ENCODE measurements at places on chromosomes 1 and 21.

DNA sequence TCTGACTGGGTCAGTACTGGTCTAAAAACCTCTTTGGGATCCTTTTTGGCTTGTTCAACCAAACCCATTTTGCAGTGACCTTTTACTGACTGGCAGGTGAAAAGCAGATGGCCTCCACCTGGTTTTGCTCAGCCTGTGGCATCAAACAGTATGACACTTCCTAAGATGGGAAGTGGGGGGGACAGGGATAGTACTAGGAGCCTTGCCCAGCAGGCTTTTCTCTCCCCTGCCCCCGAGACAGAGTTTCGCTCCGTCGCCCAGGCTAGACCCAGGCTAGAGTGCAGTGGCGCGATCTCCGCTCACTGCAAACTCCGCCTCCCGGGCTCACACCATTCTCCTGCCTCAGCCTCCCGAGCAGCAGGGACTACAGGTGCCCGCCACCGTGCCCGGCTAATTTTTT lies 18.3 kb downstream of the INTS3 start:
- no peak for DNase-seq

DNA sequence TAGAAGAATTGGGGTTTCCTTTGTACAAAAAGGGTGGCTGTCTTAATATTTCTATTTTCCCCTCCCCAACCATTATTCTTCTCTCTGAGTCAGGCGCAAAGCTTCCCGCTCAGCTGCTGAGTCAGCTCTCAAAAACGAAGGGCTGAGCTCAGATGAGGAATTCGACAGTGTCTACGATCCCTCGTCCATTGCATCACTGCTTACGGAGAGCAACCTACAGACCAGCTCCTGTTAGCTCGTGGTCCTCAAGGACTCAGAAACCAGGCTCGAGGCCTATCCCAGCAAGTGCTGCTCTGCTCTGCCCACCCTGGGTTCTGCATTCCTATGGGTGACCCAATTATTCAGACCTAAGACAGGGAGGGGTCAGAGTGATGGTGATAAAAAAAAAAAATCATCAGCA lies 3.0 kb upstream of the TUFT1 start:
- peak; percentile 65 for DNase-seq

DNA sequence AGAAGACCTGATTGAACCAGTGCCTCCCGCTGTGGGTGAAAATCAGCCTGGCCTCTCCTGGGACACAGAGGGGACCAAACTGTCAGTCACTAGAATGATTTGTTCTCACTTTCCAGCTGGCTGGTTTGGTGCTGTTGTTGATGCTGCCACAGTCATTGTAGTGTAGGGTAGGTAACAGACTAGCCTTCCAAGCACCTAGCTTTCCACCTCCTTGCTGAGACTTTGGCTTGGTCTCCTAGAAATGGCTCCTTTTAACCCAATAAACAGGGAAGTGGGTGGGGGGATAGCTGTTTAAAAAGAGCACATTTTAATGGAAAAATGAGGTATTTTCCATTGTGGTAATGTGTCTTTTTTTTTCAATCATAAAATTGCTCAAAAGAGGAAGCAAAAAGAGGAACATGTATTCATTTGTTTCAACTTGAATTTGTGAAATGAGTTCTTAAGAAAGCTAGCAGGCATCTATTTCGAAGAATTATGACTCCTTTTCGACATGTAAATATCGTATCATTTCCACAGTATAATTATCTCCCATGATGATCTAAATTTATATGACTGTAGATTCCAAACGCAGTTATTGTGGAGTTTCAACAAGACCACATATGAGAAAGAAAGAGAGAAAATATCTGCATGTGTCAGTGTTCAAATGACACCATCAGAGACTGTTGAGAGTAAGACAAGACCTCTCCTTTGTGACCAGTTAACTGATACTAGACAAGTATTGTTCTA lies 190.1 kb downstream of the HLX start:
- no peak for DNase-seq

GRCh38 chr21:45011911-45012661 lies 62.3 kb upstream of the ADARB1 start:
- peak; percentile 83 for DNase-seq

GRCh38 chr21:44955141-44955797 lies 15.4 kb downstream of the SLX9 start:
- DNase-seq, result no peak

GRCh38 chr21:34035619-34036354 lies 37.6 kb upstream of the MRPS6 start:
- no peak for DNase-seq

- DNase-seq, result no peak
Measured at GRCh38 chr1:247322849-247323586, 8.6 kb downstream of the ZNF496 start.

GRCh38 chr1:33280091-33280661 lies 23.9 kb downstream of the ZNF362 start:
- no peak for DNase-seq

GRCh38 chr1:216178281-216178680 lies 245.0 kb downstream of the USH2A start:
- no peak for DNase-seq

GRCh38 chr1:240234485-240235210 lies 143.0 kb downstream of the FMN2 start:
- DNase-seq, result no peak

DNA sequence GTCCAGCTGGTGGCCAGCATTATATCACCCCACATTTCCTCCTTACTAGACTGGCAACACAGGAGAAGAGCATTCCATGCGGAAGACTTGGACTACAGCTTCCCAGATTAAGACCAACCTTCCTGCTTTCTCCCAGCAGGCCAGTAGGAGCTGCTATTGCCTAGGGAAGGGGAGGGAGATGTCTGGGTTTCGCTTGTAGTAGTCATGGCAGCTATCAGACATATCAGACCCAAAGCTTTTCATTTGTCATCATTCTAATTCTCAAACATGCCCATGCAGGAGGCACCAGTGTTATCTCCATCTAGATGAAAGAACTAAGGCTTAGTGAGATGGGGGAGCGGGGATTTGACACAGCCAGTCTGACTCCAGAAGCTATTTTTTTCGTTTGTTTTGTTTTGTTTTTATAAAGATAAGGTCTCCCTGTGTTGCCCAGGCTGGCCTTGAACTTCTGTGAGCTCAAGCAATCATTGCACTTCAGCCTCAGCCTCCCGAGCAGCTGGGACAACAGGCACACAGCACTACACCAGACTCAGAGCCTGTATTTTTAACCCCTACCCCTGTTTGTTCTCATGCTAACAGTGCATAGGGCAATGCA lies 4.5 kb downstream of the PLA2G2A start:
- DNase-seq, result peak; percentile 62

DNA sequence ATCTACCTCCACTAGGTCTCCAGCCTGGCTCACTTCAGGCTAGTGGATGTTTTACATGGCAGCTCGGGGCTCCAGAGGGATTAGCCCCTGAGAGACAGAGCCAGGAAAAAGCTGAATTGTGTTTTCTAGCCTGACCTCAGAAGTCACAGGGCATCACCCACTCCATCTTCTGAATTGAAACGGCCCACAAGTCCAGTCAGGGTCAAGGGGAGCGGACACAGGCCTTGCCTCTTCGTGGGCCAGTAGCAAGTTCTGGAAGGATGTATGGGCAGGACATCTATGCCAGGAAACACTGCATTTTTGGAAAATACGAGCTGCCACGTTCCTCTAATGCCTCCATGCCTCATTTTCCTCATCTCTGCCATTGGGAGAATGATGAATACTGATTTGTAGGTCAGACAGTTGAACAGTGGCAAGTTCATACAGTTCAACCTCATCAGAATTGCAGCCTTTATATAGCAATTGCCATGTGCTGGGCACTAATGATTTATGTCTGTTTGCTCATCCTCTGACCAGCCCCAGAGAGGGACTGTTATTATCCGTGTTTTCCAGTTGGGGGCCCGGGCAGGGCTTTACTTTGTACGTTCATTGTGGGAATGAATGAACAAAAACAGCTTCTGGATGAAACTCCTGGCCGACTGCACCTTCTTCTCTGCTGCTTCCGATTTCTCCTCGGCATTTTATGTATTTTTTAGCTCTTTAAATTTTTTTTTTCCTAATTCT lies 23.2 kb upstream of the PCBP3 start:
- DNase-seq, result no peak

- peak; percentile 26 for DNase-seq
Measured at GRCh38 chr1:88612292-88612691, 71.8 kb upstream of the PKN2 start.

DNA sequence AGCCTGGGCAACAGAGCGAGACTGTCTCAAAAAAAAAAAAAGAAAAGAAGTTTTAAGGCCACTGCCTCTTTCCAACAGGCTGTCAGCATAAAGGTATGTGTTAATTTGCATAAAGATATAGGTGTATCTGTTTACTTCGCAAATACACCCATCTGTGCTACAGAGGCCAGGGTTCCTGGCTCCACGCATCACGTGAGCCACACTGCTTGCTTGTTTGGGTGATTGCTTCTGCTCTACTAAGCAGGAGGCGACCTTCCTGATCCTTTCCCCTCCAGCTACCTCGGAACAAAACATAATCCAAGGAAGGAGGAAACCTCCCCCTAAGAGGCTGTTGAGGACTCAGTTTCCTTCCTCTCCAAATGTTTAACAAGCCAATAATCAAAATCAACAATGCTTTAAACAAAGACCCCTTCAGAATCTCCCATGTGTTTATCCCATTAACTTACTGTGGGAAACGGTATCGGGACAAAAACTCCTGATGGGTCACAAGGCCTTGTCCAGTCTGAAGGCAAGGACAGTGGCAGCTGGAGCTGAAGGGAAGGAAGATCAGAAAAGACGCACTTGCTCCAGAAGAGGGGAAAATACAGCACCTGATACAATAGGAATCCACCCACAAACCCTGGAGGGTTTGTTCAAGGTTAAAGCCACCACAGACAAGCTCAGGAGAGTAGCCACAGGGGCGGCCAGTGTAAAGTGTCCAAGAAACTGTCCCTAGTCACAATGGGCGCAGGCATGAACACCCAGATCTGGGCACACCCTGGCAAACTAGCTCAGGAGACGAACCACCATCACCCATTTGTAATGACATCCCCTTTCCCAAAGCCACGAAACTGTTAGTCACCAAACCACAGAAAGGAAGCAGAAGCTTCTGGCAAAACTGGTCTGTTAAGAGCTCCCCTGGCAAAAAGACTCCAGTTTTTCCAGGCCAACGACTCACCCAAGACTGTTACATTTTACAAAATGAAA lies 17.2 kb downstream of the CTNNBIP1 start:
- DNase-seq, result peak; percentile 93

GRCh38 chr21:44082648-44083440 lies 24.4 kb upstream of the PWP2 start:
- peak; percentile 89 for DNase-seq

DNA sequence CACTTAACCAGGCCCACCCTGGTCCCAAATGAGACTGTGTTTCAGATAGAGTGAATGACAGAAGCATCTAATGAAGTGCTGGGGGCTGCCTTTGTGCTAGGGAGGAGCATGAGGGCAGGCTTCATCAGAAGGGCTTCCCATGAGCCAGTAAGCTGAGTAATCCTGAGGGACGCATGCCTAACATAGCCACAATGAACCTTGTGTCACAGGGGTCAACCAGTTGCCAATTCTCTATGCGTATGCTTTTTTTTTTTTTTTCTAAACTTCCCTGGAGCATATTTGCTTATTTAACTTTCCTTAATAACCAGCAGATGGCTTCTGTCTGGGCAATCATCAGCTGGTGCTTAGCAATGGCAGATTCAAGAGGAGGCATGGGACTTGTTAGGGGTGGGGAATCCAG lies 25.5 kb upstream of the CYP2J2 start:
- no peak for DNase-seq

GRCh38 chr1:150207281-150207971 lies 28.5 kb downstream of the ANP32E start:
- no peak for DNase-seq

- no peak for DNase-seq
Measured at GRCh38 chr1:244207042-244207934, 156.2 kb downstream of the ZBTB18 start.

GRCh38 chr1:226125097-226125630 lies 61.4 kb downstream of the ACBD3 start:
- DNase-seq, result peak; percentile 91

DNA sequence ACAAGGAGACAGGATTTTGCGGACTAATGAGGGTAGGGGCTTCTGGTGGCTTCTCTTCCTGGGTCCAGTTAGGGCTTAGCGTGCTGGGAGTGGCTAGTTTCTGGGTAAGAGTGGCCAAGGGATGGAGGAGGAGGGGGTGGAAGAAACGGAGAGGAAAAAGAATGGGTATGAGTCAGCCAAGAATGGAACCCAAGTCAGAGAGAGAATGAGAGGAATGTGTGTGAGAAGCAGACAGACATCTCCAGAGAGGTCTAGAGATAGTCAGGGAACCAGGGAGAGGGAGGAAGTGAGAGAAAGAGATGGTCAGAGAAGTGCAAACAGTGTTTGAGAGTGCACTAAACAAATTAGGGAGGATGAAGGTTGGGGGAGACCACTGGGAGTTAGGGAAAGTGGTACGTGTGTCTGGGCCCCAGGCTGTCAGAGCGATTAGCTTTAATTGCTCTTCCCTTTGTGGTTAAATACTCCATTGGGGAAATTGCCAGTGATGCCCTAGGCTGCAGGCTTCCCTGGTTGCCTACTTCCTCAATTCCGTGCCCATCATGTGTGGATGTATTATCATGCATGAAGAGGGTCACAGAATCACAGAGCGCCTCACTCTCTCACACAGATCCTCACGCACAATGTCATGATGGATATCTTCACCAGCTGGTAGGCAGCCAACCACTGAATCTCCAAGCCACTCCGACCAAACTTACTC lies 1.4 kb downstream of the PEA15 start:
- DNase-seq, result peak; percentile 53

DNA sequence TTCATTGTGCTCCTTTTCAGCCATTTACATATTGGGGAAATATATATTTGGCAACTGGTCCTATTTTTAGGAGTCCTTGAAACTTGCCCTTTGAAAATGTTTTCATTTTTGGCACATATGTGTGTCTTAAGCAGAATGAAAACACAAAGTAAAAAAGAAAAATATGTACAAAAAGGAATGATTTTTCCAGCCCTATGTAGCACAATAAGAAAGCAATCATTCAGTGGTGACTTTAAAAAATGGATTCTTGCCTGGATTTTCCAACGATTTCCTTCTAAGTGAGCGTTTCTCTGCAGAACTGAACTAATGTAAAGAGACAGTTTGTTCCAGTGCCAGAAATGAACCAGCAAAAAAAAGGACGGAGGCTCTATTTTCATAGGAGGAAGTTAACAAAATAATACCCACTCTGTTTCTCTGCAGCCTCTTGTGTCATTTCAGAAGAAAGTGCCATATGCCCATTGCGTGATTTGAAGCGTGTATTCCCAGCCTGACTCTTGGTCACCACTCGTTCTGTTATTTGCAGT lies 340.1 kb downstream of the SETD4 start:
- DNase-seq, result no peak

DNA sequence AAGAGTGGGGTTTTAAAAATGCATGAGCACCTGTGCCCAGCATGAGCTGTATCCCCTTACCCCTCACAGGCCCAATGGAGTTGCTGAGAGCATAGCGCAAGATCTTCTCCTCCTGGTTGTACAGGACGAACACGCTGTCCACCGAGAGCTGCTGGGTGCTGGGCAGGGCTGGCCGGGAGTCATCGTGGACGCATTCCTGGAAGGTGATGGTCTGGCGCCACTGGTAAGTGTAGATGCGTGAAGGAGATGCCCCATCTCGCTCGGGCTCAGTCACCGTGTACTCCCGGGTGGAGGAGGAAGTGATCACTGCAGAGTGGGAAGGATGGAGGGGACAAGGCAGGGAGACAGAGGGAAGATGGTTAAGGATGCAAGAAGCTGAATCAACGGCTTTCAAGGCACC lies 39.1 kb downstream of the NID1 start:
- DNase-seq, result no peak

- DNase-seq, result no peak
Measured at GRCh38 chr1:156430866-156431265, 61.9 kb downstream of the RHBG start.
